ENCODE measurements at places on chromosomes 6 and 20. TPM values are rescaled to one million over a fixed set of nuclear protein-coding genes. Genes with fewer than 3 reads are reported as not detected.

TRAM2 gene
- 25.4 TPM for polyA plus RNA-seq

GRCh38 chr6:64969139-64969538, 737.9 kb downstream of the EYS start:
- no peak for DNase-seq

KCNK16 gene
- not detected for polyA plus RNA-seq

RAB5IF gene
- polyA plus RNA-seq: 39.8 TPM

- no peak for DNase-seq
These were observed 102.5 kb downstream of the NOL4L start for GRCh38 chr20:32482442-32483261.

DNA sequence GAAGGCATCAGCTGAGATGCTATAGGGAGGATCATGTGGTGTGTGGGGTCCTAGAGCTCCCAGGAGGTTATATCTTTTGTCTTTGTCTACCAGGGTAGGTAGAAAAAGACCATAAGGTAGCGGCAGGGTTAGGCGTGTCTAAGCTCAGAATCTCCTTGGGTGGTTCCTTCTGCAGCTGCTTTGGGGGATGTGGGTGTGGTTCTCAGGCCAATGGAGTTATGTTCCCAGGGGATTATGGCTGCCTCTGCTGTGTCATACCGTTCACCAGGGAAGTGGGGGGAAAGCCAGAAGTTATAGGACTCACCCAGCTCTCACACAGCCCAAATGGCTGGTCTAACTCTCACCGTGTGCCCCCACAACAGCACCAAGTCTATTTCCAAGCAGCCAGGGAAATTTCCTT, 107.4 kb upstream of the ADGRB3 start:
- no peak for DNase-seq

- DNase-seq: no peak
These were observed 75.2 kb downstream of the MAP3K5 start for GRCh38 chr6:136716917-136717715.

DNA sequence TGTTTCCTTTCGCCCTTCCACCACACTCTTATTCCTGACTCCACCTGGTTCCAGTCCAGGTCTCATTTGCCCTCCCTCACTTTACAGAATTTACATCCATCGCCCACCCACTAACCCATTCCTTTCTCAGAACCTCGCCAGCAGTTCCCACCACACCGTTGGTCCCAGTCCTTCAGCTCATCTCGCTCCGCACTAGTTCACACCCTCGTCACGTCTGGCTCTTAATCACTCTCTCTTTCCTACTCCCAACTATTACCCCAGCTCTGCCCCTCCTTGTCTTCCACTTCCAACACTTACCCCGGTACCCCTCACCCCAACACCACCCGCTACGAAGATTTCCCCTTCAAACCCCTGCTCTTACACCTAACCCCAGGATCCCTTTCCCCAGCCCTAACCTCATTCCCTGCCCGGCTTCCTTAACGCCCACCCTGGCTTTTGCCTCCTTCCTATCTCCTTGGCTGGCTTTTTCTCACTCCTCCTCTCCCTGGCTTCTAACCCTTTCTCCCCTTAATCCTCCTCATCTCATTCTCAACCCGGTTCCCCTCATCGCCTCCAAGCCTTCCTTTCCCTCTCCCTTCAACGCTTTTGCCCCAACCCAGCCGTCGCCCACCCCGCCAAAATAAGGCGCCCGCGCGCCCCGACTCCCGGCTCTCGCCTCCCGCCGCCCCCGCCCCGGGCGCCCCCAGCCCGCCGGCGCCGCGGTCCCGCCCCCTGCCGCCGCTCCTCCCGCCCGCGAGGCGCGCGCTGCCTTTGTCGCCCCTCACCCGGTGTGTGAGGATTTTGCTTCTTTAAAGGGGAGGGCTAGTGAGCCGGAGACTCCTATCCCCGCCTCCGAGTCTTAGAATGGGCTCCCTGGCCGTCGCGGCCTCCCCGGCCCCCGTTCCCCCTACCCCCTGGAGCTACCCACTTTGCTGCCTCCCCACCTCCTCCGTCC, 542 bp downstream of the USP49 start:
- DNase-seq: no peak

TDRD6 gene
- 1.8 TPM for polyA plus RNA-seq
